Activated naive CD4-positive, alpha-beta T cell (primary cell): ENCODE measurements at places on chromosomes 3 and 15.

DNA sequence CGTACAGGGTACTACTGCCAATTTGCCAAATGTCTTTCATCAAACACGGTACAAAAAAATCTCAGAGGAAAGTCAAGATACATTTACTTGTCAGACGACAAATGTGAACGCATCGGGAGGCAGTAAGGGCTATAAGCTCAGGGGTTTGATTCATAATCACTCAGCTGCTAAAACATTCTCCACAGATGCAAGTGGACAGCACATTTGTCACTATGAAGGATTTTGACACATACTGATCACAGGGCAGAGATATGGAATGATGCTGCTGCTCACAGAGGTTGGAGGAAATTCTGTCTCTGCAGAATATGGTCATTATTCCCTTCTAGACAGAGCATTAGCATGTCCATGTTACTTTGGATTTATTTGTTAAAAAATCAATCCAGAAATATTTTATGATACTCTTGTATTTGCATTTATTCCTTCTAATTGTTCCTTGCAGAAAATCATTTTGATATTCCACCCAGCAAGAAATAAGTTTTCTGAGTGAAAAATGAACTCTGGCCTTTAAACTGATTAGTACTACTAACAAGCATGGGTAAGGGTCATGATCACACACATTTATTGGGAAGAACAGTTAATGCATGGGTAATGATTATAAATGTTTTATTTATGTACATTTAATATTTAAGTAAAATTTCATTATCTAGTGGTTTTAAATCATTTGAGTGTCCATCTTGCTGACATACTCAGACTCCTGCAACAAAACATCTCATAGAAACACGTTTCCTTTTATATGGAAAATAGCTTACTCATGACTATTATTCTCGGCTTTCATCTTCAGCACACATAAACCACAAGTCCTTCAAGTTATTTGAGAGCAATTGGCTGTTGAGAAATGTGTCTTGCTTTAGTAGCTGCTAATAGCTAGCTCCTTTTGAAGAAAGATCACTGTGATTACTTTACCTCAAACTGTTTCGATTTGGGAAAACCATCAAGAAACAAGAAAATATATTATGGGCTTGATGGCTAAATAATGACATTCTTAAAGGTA is 559.3 kb downstream of the MECOM start:
- DNase-seq = no peak

DNA sequence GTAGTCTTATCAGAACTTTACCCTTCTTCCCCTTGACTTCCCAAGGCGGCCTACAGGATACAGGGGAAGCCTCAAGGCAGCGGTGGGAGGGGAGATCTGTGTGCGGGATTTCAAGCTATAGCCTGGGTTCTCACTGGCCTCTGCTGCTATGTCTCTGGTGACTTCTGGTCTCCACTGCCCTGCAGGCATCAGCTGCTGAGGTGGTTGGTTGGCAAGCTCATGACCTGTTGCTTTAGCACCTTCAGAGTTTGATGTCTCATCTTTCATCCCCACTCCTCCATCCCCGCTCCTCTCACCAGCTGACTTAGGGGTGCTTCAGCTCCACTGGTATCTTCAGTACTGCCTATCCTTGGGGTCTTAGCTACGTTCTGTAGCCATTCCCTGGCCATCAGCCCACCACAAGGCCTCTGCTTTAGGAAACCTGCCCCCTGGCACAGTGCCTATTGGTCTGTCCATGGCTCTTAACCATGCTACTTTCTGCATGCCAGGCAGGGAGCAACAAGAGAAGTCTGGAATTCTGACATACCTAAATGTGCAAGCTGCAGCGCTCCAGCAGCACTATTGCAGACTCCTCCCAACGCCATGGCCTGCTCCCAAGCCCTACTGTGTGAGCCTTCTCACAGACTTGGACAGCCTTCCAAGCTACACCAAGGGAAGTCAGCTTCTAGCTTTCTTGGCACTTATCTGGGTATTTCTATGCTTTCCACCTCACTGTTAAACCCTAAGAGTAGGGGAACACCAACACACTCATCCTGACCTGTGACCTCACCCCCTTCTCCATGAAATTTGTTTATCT is 1.8 kb upstream of the YEATS2 start:
- DNase-seq = no peak

DNA sequence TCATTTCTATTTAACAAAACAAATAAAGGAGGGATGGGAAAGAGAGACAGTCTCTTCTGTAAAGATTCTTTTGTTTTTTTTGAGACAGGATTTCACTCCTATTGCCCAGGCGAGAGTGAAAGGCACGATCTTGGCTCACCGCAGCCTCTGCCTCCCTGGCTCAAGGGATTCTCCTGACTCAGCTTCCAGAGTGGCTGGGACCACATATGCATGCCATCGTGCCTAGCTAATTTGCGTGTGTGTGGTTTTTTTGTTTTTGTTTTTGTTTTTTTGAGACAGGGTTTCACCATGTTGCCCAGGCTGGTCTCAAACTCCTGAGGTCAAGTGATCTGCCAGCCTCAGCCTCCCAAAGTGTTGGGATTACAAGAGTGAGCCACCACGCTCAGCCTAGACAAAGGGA is 23.3 kb downstream of the STAG1 start:
- DNase-seq = no peak

DNA sequence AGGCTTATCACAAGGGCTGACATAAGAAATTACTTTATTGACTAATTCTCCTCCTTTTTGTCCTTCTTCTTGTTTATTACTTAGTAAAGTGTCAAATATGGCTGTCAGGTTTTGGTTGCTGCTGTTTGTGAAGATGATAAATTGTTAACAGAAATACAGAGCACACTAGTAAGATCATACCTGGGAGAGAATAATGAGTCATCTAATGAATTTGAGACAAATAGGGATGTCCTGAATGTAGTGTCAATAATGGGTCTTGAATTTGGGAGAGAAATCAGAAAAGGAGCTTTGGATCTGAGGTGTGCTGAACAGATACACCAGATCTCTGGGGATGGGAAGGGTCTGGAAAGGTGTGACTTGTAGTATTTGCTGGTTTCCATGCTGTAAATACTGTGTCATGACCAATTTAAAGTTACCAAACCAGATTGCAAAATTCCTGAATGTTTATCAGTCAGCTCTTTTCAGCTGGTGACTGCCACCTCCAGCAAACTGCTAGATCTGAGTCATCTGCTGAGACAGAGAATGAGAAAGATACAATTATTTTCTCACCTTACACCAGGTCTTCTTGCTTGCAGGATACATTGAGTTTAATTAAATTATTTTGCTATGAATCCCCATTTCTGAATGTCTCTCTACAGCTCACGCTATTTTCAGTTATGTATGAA is 76.7 kb upstream of the SATB1 start:
- no peak for DNase-seq

- no peak for DNase-seq
These were observed 78.1 kb downstream of the LSM3 start for GRCh38 chr3:14256561-14257342.

DNA sequence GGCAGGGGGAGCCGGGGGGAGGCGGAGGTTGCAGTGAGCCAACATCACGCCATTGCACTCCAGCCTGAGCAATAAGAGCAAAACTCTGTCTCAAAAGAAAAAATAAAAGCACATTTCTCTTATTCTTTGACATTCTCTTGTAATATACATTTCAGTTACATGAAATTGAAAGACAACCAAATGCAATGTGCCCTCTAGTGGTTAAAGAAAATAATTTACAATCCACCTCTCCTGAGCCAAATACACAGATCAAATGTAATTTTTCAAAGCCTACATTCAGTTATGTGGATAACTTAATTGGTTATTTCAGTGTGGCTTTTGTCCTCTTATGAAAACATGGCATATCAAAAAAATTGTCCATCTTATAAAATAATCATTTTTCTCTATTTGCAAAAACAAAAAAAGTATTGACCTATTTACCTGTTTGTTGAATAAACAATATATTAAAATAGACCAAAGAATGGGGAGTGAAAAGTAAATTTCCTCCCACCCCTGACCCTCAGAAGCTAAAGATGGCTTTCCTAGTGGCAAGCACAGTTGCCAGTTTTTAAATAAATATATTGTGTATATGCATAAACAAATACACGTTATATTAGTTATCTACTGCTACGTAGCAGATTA is 14.2 kb upstream of the U2SURP start:
- no peak for DNase-seq

- DNase-seq = no peak
These were observed 1024.3 kb downstream of the FHIT start for GRCh38 chr3:60226912-60227311.

DNA sequence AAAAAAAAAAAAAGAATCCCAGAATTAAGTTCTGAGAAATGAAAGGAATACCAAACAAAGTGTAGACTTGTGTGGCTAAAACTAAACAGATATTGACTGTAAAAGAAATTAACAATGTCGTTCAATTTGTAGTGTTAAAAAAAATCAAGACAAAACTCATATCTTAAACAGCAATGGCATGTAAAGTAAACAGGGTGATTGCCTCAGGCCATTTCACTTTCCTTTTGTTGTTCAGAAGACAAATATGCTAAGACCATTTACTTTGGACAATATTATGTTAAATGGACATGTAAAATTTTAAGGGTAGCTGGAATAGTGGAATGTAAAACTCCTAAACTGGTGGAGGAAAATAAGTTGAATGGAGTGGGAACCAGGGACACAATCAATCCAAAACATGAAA is 139.1 kb downstream of the RTP4 start:
- DNase-seq = no peak

DNA sequence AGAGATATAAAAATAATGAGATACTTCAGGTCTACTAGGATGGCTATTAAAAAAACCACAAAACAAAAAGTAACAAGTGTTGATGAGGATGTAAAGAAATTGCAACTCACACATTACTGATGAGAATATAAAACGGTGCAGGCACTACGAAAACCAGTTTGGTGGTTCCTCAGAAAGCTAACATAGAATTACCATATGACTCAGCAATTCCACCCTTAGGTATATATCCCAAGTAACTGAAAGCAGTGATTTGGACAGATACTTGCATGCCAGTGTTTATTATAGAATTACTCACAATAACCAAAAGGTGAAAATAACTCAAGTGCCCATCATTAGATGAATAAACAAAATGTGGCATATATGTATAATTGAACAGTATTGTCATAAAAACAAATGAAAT is 87.5 kb upstream of the MELTF start:
- DNase-seq = no peak

DNA sequence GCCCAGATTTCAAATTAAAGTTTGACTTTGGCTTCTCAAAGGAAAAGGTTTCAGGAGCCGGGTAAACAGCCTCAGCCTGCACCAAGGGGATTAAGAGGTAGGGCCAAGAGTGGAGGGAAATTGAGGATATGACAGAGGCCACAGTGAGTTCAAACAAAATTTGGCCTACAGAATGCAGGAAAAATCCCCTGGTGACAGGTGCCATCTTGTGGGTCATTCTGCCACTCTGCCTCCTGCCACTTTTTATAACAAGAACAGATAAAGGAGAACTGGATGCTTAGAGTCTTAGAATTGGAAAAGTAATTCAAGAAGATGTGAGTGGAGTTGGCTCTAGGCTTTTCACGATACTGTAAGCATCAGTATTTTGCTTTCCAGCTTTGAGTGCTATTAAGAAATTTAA is 253.2 kb downstream of the NR2F2 start:
- DNase-seq = no peak

DNA sequence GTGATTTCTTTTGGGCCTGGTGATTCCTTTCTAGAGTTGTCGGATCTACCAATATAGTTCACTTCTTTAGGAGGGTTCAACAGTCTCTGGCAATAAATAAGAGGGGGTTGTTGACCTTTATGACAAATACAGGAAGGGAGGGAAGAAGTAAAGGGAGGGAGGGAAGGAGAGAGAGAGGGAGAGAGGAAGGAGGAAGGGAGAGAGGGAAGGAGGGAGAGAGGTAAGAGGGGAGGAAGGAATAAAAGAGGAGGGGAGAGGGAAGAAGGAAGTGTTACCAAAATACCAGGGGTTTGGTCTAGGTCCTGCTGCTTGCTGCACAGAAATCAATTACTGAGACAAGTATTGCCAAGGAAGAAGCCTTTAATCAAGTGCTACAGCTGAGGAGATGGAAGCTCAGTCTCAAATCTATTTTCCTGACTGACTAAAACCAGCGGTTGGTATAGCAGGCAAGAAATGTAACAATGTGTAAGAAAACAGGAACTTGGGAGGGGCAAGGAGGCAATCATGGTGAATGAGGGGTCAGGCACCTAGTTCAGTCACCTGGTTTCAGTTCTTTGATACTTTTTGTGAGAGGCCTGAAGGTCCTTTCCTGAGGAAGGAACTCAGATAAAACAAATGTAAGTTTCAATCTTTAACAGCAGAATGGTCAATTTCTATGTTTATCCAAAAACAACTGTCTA is 14.1 kb upstream of the TMEM40 start:
- no peak for DNase-seq

DNA sequence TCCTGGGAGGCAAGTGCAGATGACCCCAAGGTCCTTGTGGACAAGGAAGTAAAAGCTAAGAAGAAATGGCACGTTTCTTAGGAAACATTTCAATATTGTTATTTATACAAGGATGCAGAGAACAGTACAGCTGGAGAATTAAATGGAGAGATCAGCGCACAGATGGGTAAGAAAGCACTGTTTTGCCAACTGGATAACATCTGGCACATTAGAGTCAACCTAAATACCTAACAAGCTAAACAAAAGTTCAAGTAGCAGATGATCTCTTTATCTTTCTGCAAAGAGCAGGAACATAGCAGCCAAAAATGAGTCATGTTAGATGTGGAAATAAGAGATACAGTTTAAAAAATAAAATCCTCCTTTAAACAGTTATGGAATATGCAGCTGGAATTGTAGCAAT is 15.7 kb upstream of the DPPA4 start:
- no peak for DNase-seq

GRCh38 chr3:149352556-149352955 is 19.1 kb upstream of the TM4SF18 start:
- no peak for DNase-seq

DNA sequence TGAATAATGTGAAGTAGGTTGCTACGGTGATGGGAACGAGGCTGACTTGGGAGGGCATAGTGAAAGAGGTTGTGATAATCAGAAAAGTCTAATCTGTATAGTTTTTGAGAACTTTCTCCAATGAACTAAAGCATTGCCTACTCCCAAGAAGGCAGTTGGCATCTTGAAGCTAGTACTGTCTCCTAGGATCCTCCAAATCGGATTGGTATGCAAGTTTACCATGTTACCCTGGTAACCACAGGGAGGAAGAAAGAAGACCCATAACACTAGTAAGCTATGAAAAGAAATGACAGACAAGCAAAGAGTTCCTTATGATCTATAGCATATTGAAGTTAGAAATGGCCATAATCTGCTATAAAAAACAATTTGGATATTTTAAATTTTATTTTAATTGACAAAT is 127.2 kb upstream of the SYNPR start:
- no peak for DNase-seq

DNA sequence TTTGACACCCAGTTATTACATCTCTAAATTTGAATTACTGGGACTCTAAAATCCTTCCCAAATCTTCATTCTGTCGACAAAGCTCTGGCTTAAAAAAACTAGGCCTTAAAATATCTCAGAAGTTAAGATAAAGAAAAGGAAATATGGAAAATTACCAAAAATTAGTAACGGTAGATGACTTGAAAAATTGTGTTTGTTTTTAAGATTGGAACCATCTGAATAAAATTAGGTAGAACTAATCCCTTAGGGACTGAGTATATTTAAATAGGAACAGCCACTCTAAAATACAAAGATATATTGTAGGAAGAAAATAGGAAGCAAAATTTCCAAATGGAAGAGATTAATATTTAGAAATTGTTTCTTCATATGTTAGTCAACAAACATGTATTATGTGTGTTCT is 45.1 kb upstream of the CHMP2B start:
- DNase-seq = no peak

GRCh38 chr15:73758461-73758860 is 5.3 kb upstream of the INSYN1 start:
- DNase-seq = no peak

GRCh38 chr3:124652009-124652408 is 78.2 kb upstream of the UMPS start:
- no peak for DNase-seq

GRCh38 chr3:134597390-134597970 is 53.3 kb downstream of the KY start:
- no peak for DNase-seq
